ENCODE measurements at places on chromosomes 11 and 22.
A peak's percentile ranks its signal among the peaks of the same experiment; 100 is the strongest.

DNA sequence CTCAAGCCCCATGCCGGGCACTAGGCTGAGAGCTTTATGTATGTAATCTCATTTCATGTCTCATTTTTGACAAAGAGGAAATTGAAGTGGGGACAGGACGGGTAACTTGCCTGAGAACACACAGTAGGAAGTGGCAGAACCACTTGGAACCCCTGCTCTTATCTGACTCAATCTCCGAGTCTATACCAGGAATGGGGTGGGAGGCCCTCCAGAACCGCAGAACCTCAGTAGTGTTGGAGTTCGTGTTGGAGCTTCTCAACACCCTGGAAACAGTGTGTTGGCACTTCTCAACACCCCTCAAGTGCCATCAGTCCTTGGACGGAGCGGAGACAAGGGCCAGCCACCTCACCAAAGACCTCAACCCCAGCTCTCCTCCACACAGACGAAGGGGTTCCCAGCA lies 38.8 kb upstream of the POLA2 start:
- no peak for DNase-seq

- no peak for DNase-seq
Observed at GRCh38 chr11:18329196-18329870, 7.0 kb downstream of the GTF2H1 start.

DNA sequence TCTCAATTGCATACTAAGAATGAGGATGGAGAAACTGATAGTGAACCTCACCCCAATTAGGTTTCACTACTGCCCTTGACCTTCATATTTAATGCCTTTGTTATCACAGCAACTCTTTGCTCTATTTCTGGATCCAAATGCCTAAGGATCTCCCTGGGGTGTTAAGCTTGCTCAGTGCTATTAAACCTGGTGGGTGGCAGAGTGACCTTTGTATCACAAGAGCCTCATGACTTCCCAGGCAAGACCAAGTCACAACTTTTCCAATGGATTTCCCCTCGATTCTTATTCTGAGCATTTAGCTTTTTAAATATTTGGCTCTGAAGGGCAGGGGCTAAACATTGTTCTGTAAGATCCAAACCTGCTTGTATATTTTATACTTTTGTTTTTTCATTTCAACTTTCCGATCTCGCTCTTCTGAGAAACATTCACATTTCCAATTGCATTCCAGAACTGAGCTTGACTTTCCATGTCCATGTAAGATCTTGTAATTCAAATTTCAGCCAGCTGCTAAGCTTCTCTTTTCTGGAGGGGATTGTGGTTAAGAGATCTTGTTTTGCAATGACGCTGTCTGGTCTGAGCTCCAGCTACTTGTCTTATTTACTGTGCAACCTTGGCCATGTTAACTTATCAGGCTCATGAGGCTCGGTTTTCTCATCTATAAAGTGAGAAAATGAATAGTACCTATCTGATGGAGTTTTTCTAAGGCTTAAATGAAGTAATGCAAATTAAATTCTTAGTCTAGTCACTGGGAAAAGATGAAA lies 6.4 kb upstream of the EHF start:
- no peak for DNase-seq

GRCh38 chr11:15293975-15294620 lies 179.4 kb downstream of the INSC start:
- DNase-seq, result no peak

DNA sequence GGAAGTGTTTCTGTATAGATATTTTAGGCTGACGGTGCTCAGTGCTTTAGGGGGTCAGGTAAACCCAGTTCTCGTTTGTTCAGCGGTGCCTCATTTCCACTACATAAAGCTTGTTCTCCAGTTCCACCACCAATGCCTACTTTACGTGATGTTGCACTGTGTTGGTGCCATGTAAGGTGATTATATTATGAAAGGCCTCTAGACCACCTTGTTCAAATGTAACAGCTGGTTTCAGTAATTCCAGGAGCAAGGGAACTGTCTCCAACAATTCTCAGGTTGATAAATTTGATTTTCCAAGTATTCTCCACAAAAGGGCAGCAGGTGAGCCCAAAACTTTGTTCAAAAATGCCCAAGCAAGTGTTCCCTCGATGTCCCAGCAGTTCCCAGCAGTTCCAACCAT lies 83.7 kb upstream of the SEPTIN5 start:
- no peak for DNase-seq

DNA sequence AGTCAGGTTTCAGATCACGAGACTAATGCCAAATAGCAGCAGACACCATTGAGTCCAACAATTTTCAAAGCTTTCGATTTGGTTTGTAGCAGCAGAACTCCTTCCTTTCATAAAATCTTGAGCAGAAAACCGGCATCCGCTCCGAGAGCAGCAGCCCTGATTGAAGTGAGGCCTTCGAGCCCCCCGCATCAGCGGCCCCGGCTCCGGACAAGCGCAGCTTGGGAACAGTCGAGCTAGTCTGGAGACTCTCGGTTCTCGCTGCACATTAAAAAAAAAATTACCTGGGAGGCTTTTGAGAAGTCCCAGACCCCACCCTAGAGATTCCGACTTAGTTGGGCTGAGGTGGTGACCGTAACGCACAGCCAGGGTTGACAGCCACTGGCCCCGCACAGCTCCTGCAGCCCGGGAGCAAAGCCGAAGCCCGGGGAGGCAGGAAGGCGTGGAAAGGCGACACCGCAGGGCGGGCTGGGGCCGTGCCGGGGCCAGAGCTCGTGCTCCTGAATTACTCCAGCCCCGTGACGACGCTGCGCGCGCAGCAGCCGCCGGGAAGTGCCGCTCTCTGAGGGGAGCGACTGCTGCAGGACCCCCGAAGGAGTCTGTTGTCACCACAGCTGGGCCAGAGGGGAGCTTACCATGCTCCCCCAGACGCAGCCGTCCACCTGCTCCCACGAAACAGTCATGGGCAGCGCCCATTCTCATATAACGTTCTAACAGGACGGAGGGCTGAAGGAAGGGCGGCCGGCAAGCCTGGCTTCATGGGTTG lies 57.8 kb downstream of the SPATA19 start:
- DNase-seq, result no peak

DNA sequence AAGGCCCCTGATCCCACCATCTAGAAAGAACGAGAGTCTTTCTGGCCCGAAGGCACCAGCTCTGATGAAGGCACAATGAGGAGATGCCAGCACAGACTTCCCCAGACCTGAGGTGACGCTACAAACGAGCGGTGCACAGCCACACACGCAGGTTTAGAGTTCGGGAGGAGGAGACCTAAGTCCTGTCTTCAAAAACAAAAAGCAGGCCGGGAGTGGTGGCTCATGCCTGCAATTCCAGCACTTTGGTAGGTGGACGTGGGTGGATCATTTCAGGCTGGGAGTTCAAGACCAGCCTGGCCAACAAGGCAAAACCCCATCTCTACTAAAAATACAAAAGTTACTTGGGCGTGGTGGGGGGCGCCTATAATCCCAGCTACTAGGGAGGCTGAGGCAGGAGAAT lies 9.5 kb downstream of the LTO1 start:
- no peak for DNase-seq

GRCh38 chr22:48101704-48102103 lies 1339.3 kb downstream of the TBC1D22A start:
- DNase-seq, result no peak

DNA sequence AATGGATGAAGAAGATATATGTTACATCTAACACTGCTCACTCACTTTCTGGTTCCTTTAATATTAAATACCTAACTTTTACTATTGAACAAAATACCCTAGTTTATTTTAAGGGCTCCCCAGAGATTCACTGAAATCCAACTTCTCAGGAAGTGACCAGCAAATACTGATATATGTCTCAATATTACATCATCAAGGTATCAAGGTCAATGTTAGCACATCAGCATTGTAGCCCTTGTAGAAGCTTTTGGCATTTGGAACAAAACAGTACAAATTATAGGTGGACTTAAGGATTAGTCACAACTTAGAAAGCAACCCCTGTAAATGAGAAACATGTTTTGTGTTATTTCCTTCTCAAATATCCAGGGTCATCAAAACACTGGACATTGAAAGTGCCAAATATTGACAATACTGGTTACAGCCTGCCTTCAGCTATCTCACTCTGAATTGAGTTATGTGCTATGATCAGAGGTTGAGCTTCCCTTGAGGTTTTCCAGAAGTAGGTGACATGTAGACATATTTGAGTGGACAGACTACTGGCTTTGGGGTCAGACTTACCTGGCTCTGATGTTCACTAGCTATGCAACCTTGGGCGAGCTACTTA lies 1.9 kb upstream of the ATL3 start:
- no peak for DNase-seq

DNA sequence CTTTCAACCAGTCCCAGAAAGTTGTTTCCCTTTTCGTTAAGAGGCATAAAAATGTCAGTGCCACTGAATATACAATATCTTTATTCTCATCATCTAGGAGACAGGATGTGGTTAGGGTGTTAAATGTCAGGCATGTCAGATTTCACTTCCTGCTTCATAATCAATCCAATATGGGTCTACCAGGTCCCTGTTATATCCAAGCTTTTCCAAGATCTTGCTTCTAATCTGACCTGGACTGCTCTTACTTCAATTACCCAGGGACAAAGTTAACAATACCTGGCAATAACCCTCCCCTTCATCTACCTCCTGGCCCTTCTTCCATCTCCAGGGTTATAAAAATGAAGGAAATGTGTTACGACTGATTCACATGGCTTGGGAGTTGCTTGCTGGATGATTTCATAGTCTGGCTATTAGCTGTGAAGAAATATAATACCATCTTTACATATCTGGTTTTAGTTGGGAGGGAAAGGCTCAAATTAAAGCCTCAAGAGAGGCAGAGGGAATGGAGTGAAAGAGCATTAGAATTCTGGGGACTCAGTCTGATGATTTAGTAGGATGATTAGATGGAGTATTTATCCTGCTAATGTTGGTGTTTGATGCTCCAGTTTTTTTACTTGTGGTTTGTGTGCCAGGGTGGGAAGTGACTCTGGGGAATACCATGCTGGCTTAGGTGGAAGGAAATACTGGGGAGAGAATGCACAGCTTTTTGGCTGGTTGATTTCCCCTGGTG lies 534.3 kb downstream of the ETS1 start:
- DNase-seq, result no peak

DNA sequence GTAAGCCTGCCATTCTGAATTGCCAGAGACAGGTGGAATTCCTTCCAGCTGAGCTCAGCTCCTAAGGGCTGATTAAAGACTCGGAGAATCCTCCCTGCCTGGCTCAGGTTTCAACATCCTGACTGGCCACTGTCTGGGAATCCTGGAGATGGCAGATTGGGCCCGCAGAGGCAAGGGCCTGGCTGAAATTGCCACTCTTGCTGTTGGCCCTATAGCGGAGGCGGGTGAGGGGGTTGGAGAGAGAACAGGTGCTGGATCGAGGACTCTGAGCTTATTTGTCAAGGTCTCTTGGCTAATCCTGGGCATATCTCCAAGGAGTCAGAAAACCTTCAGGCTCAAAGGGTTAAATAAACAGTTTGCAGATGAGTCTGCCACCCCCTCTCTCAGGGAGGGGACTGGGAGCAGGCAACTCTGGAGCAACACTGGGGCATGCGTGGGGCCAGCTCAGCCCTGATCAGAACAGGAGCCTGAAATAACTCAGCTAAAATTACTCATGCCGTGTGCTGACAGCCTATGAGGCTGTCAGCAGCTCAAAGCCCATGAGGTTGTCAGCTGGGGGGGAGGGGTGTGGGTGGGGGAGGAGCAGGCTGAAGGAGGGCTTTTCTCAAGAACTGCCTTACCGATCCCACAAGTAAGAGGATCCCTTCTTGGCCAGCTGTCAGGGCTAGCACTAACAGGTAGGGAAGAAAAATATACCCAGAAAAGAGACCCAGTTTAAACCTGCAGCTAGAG lies 14.7 kb upstream of the MFRP start:
- DNase-seq, result no peak

GRCh38 chr11:57163160-57163868 lies 18.4 kb upstream of the LRRC55 start:
- no peak for DNase-seq

GRCh38 chr11:71420455-71421241 lies 27.5 kb downstream of the DHCR7 start:
- DNase-seq, result no peak

- DNase-seq, result no peak
Observed at GRCh38 chr11:12361682-12362081, 15.7 kb upstream of the PARVA start.

- peak; percentile 76 for DNase-seq
Observed at GRCh38 chr22:45994491-45995404, 17.8 kb upstream of the WNT7B start.

- DNase-seq, result no peak
Observed at GRCh38 chr11:62030071-62030684, 62.7 kb upstream of the FTH1 start.

DNA sequence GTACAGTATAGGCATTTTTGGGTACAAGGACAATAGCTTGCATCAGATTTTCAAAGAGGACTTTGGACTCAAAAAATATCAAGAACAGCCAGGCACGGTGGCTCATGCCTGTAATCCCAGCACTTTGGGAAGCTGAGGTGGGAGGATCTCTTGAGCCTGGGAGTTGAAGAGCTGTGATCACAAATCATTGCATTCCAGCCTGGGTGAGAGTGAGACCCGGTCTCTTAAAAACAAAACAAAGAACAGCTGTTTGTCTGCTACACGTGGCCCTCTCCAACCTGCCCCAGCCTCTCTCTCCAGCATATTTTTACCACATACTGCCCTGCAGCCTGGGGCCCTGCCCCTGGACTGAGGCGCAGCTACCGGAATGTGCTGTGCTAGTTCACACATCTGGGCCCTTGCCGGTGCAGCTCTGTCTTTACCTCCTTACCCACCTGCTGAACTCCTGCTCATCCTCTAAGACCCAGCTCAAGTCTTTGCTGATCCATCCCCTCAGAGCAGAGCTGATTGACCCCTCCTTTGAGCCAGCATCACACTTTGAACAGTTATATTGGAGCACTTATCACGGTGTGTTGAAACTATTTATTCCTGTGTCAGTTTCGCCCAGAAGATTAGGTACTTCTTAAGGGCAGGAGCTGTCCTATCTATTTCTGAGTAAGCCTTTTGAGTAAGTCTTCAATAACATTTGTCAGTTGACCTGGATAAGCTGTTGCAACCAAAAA lies 29.4 kb downstream of the GRIK4 start:
- no peak for DNase-seq

- no peak for DNase-seq
Observed at GRCh38 chr22:38153821-38154562, 27.6 kb downstream of the PLA2G6 start.

DNA sequence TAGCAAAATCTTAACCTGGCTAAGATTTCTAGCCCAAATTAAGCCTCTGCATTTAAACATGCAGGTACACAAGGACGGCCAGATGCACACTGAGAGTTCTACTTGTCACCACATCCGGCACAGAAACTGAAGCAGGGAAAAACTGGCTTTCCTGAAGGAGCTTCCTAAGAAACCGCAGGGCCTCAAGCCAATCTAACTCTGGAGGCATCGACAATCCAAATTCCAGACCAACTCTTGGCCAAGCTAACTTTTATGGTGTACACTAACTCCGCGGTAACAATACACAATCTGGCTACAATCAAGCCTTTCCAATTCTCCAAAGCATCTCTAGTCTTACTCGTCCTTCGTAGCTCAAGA lies 1.2 kb downstream of the MSANTD2 start:
- no peak for DNase-seq

- DNase-seq, result no peak
Observed at GRCh38 chr11:79329561-79329960, 111.3 kb downstream of the TENM4 start.

- no peak for DNase-seq
Observed at GRCh38 chr11:7593481-7593880, 79.7 kb downstream of the PPFIBP2 start.

Measured in activated CD8-positive, alpha-beta memory T cell treated with anti-CD3 and anti-CD28 coated beads for 1 hour (primary cell).